ENCODE measurements at places on chromosomes 1 and 21.

- H3K27ac ChIP-seq: peak overlapping the region; percentile 99
- H3K27me3 ChIP-seq: no peaks in the 10 kb centered on the region
- DNase-seq: peak; percentile 52
- peak overlapping the region; percentile 93 for H3K4me3 ChIP-seq
- no peaks in the 10 kb centered on the region for H3K36me3 ChIP-seq
- H3K4me1 ChIP-seq: peaks cover 48% of the 10 kb centered on the region
These were observed 594 bp downstream of the HDGF start for GRCh38 chr1:156750711-156751450.

DNA sequence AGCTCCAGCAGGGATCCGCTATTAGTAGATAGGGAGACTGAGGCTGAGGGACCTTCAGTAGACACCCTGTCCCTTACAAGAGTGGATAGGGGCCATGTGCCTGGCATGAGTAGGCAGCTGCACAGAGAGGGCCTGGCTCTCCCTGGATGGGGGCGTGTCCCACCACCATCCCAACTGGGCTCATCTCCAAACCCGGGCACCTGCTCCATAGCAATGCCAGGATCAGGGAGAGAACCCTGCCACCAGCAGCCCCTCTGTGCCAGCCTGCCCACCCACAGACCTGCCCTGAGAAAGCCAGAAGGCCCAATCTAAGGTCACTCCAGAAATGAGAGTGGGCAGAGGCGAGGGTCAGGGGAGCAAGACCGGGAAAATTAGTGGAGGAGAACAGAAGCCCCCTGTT is 121.3 kb downstream of the GRIK3 start:
- H3K27me3 ChIP-seq: peaks cover 20% of the 10 kb centered on the region
- H3K27ac ChIP-seq: no peak overlapping the region

DNA sequence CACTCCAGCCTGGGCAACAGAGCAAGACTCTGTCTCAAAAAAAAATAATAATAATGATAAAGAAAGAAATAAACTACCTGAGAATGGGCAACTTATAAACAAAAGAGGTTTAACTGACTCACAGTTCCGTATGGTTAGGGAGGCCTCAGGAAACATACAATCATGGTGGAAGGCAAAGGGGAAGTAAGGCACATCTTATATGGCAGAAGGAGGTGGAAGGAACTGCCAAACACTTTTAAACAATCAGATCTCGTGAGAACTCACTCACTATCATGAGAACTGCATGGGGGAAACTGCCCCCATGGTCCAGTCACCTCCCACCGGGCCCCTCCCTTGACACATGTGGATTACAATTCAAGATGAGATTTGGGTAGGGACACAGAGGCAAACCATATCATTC is 6.3 kb upstream of the EGLN1 start:
- H3K4me1 ChIP-seq: peaks cover 9% of the 10 kb centered on the region
- H3K27ac ChIP-seq: no peak overlapping the region
- H3K36me3 ChIP-seq: no peaks in the 10 kb centered on the region
- no peak for DNase-seq
- H3K4me3 ChIP-seq: no peak overlapping the region

DNA sequence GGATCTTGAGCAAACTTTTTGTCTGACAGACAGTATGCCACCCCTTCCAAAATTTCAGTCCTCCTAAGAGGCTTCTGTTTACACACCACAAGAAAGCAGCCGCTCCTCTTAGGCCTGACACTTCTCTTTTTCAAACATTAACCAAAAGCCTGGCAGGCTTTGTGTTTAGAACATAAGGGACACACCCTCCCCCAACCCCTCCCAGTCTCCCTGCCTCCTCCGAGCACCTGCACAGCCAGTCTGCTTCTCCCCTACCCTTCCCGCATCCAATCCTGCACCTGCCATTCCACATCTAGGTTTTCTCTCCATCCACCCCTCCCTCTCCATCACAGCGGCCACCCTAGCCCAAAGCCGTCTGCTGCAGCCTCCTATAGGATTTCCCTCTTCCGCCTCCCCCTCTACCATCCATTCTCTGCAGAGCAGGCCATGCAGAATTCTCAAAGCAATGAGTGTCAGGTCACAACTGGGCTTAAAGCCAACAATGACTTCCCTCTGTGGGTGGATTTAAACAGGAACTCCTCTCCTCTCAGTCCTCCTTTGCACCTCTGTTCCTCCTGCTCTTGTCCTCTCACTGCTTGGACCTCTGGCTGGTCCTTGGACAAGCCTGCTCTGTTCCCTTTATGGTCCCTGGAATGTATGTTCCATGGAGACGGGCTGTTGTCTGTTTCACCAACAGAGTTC is 478.2 kb downstream of the NPHP4 start:
- no peak overlapping the region for H3K4me3 ChIP-seq
- peaks cover 15% of the 10 kb centered on the region for H3K27me3 ChIP-seq

- peaks cover 68% of the 10 kb centered on the region for H3K27me3 ChIP-seq
- no peak overlapping the region for H3K27ac ChIP-seq
- H3K4me1 ChIP-seq: no peaks in the 10 kb centered on the region
- no peak for DNase-seq
- H3K4me3 ChIP-seq: no peak overlapping the region
- no peaks in the 10 kb centered on the region for H3K36me3 ChIP-seq
These were observed 150.1 kb upstream of the ZNF644 start for GRCh38 chr1:91171898-91172297.

DNA sequence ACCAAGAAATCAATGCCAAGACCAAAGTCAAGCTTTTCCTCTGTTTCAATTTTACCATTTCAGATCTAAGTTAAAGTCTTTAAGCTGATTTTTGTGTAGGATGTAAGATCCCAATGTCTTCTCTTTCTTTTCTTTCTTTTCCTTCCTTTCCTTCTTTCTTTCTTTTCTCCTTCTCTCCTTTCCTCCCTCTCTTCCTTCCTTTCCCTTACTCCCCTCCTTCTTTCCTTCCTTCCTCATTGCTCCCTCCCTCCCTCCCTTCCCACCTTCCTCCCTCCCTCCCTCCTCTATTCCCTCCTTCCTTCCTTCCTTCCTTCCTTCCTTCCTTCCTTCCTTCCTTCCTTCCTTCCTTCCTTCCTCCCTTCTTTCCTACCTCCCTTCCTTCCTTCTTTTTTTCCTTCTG is 197.5 kb downstream of the KCNT2 start:
- H3K4me1 ChIP-seq: peaks cover 16% of the 10 kb centered on the region
- no peak overlapping the region for H3K27ac ChIP-seq
- H3K27me3 ChIP-seq: no peaks in the 10 kb centered on the region
- no peak for DNase-seq
- peaks cover 1% of the 10 kb centered on the region for H3K36me3 ChIP-seq

- no peaks in the 10 kb centered on the region for H3K27me3 ChIP-seq
- H3K36me3 ChIP-seq: peaks cover 47% of the 10 kb centered on the region
- H3K4me1 ChIP-seq: peaks cover 2% of the 10 kb centered on the region
- peak; percentile 64 for DNase-seq
- H3K4me3 ChIP-seq: no peak overlapping the region
These were observed 19.7 kb downstream of the RCC2 start for GRCh38 chr1:17419626-17420328.

DNA sequence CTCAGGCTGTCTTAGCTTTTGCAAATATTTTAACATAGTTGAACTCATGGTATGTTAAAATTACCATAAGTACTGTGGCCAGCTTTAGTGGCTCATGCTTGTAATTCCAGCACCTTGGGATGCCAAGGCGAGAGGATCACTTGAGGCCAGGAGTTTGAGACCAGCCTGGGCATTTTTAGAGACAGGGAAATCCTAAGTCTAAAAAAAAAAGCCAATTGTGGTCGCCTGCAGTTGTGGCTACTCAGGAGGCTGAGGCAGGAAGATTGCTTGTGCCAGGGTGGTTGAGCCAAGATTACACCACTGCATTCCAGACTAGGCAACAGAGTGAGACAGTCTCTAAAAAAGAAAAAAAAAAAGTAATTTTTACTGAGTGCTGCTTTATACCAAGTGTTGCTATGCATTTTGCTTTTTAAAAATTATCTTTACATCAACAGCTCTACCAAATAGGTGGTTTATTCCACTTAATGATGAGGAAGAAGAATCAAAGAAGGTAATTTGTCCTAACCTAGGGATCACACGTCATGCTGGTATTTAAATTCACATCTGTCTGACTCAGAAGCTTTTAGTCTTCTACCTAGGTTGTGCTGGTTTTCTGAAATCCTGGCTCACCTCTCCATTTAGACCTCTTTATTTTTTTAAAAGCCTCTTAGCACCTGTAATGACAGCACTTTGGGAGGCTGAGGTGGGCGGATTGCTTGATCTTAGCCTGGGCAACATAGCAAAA is 16.8 kb downstream of the PPP1R12B start:
- H3K27me3 ChIP-seq: no peaks in the 10 kb centered on the region
- H3K36me3 ChIP-seq: no peaks in the 10 kb centered on the region
- H3K4me3 ChIP-seq: no peak overlapping the region
